ENCODE measurements at places on chromosomes 1 and 21. TPM values are rescaled to one million over a fixed set of nuclear protein-coding genes. Genes with fewer than 3 reads are reported as not detected.

NECTIN4 gene
- polyA plus RNA-seq = 2.2 TPM

PPP2R5A gene
- polyA plus RNA-seq = 38.3 TPM

GRCh38 chr1:168455764-168456163 is 88.0 kb downstream of the XCL2 start:
- DNase-seq = no peak

- DNase-seq = no peak
Observed at GRCh38 chr1:81493102-81493869, 307.4 kb upstream of the ADGRL2 start.

DNA sequence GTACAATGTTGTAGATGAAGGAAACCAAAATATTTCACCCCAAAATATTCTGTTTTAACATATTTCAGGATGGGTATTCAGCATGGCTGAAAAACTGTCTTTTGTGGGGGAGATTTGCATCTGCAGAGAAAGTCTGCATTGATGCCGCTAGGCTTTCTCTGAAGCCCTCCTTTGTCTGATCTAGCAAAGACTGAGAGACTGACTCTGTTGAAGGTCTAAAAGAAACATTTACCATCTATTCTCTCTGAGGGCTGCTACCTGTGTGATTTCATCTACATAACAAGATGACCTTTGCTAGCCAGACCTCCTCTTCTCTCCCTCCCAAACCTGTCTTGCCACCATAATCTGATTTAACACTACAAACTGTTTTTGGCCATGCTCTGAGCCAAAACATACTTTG is 12.4 kb upstream of the MT1HL1 start:
- DNase-seq = no peak

DNA sequence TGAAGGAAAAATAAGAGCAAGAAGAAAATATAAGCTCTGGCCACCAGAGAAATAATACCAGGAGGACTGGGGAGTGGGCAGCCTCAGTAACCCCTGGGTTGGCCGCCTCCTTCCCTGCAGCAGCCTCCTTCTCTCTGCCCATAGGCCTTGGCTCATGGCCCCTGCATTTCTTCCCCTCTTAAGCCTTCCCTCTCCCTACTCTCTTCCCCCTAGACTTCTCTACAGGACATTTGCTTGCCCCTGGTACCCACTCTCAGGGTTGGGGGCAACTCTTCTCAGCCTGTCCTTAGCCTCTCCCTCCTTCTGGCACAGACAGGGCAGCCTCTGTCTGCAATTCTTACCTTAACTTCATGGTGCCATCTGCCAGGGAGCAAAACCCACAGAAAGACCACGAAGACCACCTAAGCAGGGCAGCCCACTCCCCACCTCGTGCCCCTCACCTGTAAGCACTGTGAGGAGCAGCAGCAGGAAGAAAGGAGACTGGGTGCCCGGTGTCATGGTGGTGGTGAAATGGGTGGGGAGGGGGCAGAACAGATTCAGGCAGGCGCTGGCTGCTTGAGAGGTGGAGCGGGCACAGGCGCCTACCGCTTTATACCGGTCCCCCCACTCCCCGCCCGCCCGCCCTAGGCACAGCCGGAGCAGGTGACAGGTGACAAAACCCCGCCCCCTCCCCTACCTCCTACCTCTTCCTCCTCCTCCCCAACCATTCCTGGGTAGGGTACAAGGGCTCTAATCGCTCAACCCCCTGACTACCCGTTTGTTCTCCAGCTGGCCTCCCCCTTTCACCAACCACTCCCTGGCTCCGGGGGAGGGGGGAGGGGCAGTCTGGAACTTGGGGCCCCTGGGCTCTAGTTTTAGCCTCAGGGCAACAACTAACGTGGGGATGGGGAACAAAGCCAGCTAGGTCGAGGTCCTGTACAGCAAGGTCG is 15.1 kb downstream of the THBS3 start:
- no peak for DNase-seq
